Mucosa of gallbladder (tissue), 1 donor: ENCODE measurements at places on chromosomes 13 and 19. TPM values are rescaled to one million over a fixed set of nuclear protein-coding genes. Genes with fewer than 3 reads are reported as not detected.

ZNF177 gene
- 3.4 TPM for total RNA-seq

C1QTNF9B gene
- not detected for total RNA-seq

C19orf67 gene
- total RNA-seq: not detected

CLEC4G gene
- total RNA-seq: 0.83 TPM

GRCh38 chr19:40547836-40548235 is 28.8 kb upstream of the SHKBP1 start:
- no peak for DNase-seq

- DNase-seq: no peak
These were observed 8.9 kb upstream of the WBP4 start for GRCh38 chr13:41052441-41052840.

DNA sequence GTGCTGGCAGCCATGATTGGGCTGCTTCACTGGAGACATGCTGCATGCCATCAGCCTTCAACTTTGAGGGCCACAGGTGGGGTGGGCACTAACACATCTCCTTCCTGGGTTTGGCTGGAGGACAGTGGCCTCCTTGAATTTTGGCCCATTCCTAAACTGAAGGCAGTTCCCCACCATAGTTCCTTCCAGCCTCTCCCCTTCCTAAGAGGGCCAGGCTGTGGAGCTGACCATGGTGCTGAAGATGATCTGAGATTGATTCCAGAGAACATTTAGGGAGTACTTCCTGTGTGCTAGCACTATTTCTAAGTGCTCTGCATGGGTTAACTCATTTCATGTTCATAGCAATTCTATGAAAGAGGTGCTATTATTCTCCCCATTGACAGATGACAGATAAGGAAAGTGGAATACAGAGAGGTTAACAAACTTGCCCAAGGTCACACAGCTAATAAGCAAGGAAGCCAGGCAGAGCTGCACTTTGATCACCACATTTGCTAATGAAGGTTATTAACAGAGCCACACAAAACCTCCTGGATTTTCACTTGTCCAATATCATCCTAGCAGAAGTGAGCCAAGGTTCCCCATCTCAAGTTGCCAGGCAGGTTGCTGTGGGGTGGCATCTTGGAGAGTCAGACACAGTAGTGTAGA is 175.3 kb downstream of the ZIC5 start:
- peak; percentile 29 for DNase-seq

GRCh38 chr19:31263328-31263727 is 85.9 kb downstream of the TSHZ3 start:
- no peak for DNase-seq

DNA sequence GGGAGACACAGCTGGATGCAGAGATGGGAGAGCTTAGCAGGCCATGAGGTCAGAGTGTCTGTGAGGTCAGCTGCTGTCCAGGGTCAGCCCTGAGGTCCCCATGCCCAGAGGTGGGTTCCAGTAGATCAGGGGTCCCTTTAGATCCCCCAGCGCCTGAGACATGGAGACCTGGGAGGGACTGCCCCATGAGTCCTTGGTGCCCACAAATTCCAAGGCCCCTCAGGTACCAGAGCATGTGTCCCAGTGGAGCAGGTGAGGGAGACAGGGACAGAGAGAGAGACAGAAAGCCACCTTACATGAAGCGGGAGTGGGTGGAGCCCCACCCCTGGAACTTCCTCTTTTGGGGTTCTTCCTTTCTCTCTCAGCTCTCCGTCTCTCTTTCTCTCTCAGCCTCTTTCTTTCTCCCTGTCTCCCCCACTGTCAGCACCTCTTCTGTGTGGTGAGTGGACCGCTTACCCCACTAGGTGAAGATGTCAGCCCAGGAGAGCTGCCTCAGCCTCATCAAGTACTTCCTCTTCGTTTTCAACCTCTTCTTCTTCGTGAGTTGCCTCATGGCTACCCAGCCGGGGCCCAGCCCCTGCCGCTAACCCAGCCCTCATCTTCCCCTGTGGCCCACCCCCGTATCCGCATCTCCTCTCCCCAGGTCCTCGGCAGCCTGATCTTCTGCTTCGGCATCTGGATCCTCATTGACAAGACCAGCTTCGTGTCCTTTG is at the start of gene CD37:
TSS of gene CD37 (plus strand) at position 336 of the 713 bp plus-strand sequence. CDS start at position 471, 135 bp downstream.
- DNase-seq: no peak

DNA sequence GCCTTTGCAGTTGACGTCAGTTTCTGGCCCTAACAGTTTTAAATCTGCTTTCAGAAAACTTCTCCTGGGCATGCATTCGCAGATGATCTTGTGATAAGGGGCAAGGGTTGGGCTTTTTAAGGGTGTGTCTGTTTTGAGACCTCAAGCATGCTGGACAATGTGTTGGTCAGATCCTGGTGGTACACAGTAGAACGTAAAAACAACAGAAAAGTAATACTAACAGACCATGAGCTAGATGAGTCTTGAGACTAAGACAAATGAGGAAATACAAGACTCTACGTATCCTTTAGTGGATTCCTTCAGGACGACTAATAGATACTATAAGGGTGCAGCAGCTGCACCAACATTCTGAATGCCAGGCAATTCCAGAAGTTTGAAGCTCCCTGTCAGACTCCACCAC is 237.6 kb downstream of the DNAJC15 start:
- no peak for DNase-seq

- DNase-seq: no peak
These were observed 345.7 kb downstream of the MTUS2 start for GRCh38 chr13:29165840-29166239.

DNA sequence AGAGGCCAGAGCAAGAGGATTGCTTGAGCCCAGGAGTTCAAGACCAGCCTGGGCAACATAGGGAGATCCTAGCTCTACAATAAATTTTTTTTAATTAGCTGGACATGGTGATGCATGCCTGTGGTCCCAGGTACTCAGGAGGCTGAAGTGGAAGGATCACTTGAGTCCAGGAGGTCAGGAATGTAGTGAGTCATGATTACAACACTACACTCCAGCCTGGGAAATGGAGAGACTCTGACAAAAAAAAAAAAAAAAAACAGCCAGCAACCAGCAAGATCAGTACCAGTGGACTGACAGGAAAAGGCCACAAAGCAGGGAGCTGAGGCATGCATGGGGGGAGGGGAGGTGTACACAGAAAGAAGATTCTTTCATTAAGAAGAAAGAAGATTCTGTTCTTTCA is 52.7 kb upstream of the RFXAP start:
- no peak for DNase-seq

GRCh38 chr13:79385694-79386093 is 20.4 kb downstream of the RBM26 start:
- no peak for DNase-seq
